Fibroblast of mammary gland (primary cell): ENCODE measurements at places on chromosomes 7 and 10.
A peak's percentile ranks its signal among the peaks of the same experiment; 100 is the strongest.

GRCh38 chr10:17003151-17003550 lies 126.5 kb downstream of the CUBN start:
- peak; percentile 96 for DNase-seq

- DNase-seq = peak; percentile 96
Measured at GRCh38 chr7:24821045-24821753, 63.9 kb upstream of the GSDME start.

GRCh38 chr10:104303594-104304355 lies 34.5 kb downstream of the ITPRIP start:
- DNase-seq = no peak

DNA sequence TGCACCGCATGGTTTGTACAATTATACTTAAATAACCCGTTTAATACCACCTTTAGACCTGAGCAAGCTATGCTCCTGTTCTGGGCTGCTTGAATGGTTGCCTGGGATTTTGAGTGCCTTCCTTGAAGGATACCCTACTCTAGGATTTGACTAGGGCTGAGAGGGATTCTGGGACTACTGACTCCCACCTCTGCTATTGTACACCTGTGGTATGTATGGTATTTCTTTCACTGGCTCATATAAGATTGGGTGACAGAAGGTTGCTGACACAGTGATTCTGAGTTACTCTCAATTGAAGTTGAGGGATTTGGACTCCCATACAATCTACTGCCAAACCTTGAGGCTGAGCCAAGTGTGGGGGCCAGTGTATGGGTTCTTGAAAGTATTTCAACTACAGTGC lies 494.4 kb upstream of the SEMA3D start:
- no peak for DNase-seq

DNA sequence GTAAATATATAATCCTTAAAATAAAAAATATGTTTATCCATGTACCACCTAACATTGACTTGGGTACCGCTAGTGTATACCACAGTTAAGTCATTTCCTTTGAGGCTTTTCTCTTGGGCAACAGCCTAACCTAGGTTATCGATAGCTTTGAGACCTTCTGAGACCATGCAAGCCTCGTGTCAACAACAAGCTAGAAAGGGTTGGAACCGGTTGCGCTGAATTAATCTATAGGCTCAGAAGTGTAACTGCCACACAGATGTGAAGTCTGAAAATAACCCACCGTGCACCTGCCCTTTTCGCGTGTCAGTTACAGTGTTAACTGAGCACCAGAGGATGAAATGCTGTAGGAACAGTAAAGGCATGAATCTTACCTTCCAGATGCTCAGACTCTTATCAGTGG lies 59.8 kb downstream of the ARID5B start:
- DNase-seq = no peak

DNA sequence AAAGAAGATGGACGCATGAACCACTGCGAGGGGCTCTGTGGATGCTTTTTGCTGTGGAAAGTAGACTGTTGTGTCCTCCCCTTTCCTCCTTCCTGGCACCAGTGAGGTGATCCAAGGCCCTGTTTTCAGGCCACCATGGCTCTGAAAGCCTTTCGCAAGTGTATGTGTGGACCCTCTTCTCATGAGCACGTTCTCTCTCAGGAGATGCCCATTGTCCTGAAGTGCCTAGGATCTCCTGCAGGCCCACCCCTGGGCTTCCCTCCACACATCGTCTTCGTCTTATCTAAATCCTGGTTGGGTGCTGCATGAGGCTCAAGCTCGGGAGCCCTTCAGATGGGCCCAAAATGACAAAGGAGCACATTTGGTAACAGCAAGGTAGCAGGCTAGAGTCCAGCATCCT lies 188.2 kb downstream of the PTPN20 start:
- no peak for DNase-seq

DNA sequence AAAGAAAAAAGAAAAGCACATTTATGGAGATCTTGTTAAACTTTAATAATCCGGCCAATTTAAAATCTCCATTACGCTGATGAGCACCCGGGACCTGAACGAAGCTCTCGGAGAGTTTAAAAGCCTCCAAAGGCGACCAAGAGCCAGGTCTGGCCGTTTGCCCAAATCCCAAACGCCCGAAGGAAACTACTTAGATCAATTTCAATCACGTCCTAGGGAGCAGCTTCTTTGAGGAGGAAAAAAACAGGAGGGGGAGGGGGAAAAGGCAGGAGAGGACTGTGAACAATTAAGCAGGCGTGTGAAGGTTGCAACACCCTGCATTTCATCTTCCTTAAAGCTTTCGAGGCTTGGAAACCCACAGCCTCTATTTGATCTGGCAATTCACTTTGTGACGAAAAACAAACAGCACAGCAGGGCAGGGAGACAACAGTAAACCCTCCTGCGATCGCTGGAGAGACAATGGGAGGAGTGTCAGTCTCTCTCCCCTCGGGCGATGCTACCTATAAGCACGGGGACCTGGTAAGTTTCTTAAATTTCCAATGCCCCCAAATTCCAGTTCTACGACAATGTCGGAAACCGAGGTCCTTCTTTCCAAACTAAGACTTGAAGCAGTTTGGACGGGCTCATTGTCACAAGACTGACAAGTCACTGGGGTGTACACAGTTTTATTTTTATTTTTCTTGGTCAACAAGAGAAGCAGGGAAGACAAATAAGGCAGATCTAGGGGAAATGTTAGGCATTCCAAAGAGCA lies 1.2 kb downstream of the KLF6 start:
- peak; percentile 56 for DNase-seq

DNA sequence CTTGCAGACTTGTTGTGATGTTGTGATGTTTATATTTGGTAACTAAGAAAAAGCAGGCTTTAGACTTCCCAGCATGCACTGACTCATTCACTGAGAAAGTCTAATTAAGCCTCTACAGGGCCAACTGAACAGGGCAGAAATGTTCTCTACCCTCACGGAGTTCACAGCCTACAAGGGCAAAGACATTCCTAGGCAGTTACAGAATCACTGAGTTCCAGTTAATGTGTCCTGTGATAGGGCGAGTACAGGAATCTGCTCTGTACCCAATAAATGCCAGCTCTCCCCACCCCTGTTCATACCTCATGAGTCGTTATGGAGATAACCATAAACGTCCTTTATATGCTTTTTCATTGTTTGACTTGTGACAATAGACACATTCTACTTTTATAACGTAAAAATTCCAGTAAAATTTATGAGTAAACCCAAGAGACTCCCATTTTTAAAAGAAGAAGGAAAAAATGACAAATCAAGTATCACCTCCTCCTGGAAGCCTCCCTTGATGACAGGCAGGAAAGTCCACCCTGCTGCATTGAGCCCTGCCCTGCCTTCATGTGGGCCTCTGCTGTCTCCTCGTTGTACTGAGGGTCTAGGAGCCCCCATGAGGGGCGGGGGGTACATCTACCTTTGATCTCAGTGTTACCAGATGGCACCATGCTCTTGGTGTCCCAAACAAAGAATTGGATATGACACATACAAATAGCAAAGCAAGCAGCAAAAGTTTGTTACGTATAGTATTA lies 14.3 kb downstream of the MUC12 start:
- DNase-seq = peak; percentile 40

DNA sequence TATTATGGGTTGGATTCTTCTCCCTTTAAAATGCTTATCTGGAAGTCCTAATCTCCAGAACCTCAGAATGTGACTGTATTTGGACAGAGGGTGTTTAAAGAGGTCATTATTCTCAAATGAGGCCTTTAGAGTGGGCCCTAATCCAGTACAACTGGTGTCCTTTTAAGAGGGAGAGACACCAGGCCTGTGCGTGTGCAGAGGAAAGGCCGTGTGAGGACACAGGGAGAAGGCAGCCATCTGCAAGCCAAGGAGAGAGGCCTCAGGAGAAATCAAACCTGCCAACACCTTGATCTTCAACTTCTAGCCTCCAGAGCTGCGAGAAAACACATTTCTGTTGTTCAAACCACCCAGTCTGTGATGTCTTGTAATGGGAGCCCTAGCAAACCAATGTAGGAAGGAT lies 235.4 kb upstream of the MYO3A start:
- DNase-seq = no peak

GRCh38 chr7:40232242-40232893 lies 97.6 kb downstream of the SUGCT start:
- DNase-seq = peak; percentile 77

DNA sequence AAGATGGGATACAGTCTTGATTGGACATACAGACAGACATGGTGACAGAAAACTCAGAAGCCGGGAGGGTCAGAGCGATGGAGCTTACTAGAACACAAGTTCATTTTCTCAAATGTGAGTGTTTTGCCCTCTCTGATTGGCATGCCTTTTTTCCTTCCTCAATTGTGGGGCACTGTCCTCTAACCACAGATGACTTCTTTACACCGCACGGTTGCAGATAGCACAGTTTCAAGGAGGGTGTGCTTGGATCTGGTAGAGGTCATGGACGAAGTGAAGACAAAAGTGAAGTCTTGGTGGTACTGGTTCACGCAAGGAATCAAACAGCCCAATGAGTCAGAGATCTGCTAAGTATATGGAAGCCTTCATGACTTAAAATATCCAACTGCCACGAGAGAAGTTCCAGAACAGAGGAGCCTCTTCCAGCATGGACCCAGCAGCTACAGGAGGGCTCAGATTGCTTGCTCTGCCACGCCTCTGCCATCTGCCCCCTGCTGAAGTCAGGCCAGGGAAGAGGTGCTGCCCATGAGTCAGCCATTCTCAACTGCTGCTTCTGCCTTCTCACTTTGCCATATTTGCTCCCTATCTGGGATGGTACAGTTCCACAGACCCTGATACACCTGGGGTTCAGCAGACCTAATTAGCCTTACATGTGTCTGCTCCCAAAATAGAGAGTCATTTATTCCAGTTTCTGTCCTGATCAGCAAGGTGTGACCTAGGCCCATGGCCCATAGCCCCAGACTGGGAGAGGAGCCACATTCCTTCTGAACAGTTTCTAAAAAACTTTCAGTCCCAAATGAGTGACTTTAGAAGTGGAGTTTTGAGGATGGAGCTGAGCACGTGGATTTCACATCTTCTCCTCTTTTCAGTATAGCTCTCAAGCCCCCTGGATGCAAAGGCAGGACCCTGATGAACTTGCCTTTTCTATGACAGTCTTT lies 413.8 kb downstream of the KCNMA1 start:
- DNase-seq = no peak

GRCh38 chr10:13589316-13589715 lies 2.6 kb downstream of the PRPF18 start:
- DNase-seq = peak; percentile 3

- no peak for DNase-seq
Measured at GRCh38 chr7:51148216-51148615, 168.4 kb downstream of the COBL start.

- DNase-seq = no peak
Measured at GRCh38 chr10:63799521-63800300, 278.5 kb downstream of the REEP3 start.

- DNase-seq = no peak
Measured at GRCh38 chr7:27178366-27178765, 4.2 kb upstream of the HOXA10 start.

- DNase-seq = no peak
Measured at GRCh38 chr7:24408798-24409430, 124.9 kb downstream of the NPY start.

- no peak for DNase-seq
Measured at GRCh38 chr10:69100136-69100872, 12.4 kb downstream of the SRGN start.

- DNase-seq = peak; percentile 82
Measured at GRCh38 chr10:122054048-122055025, 65.4 kb downstream of the TACC2 start.

- DNase-seq = no peak
Measured at GRCh38 chr7:47938574-47939165, 9.6 kb downstream of the PKD1L1 start.

GRCh38 chr7:105656922-105657521 lies 75.7 kb upstream of the EFCAB10 start:
- peak; percentile 43 for DNase-seq

DNA sequence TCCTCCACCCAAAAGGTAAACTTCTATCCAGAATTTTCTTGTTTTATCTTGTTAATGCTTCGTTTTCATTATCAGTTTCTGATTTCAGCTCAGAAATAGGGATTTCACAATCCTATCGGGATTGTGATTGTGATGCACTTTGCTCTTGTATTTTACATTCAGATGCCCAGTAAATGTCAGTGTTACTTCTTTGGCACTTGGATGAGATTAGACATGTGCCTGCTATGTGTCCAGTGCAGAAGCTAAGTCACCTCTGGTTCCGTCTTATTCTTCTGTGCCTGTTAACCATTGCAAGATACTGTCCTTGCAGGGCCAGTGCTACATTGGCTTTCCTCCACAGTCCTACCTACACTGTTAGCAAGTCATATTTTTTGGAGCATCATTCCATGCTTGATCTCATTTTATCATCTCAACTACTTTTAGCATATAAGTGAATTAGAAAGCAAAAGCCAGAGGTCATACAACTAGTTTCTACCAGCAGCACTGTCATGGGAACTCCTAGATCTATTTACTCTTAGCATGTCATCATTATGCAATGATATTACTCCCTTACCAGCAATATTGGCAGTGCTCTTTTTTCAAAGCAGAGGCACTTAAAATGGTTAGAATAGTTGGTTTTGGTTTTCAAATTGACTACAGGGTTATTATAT lies 26.7 kb downstream of the ZNF277 start:
- DNase-seq = peak; percentile 26

DNA sequence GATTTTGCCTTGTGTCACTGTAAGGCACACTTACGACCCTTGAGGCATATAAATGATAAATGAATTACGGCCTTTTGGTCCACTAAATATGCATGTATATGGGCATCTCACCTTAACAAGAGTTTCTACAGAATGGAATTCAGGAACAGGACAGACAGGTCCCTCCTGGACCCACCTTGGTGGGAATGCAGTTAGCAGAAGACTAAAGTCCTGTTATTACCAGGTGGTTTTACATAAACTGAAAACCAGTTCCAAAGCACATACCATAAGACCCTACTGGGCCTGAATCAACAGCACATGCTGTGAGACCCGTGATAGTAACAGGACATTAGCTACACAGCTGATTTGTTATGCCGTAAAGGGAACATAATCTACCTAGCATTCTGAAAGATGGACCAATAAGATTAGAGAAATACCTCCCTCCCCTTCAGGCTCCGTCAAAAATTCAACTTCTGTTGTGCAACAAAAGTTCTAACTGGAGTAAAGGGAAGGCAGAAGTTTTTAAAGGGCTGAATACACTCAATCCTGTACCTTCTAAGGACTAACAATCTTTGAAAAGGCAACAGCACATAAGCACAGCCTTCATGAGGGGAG lies 24.0 kb downstream of the LAMB1 start:
- no peak for DNase-seq

GRCh38 chr7:17289074-17289645 lies 9.3 kb upstream of the AHR start:
- peak; percentile 27 for DNase-seq

DNA sequence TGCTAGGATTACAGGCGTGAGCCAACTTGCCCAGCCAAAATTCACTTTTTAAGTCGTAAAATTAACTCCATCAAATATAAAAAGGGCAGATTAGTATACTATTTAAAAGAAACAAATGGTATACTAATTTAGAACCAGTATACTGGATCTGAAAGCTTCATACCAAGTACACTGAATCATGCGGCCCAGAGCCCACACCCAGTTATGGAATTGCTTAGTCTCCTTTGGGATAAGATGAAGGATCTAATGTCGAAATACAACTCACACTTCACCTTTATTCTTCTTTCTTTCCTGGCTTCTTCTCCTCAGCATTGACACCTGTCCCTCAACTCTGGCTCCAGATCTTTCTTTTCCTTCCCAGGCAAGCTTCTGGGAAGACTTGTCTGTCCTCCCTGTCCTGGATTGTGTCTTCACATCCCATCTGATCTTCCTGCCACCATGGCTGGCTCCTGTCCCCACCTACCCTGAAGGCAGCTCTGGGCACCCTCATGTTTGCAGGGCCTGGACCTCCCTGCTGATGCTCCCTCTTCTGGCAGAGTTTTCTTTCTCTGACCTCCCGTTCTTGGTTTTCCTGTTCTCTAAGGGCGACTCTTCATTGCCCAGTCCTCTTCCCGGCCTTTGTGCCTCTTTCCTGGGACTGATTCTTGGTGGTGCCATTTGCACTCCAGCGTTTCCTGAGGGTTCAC lies 57.8 kb upstream of the CTBP2 start:
- DNase-seq = peak; percentile 8
